T-helper 2 cell treated with Interferon-gamma antibody and Interleukin-4, amounts not matched to agents 5 μg/mL and 100 μg/mL, for 36 hours (primary cell): ENCODE measurements at places on chromosomes 12 and 14.

GRCh38 chr12:108832208-108832607 lies 25.2 kb downstream of the SSH1 start:
- peak overlapping the region; percentile 51 for H3K4me3 ChIP-seq
- H3K27ac ChIP-seq: peak overlapping the region; percentile 80
- H3K36me3 ChIP-seq: peaks cover 66% of the 10 kb centered on the region
- peaks cover 70% of the 10 kb centered on the region for H3K4me1 ChIP-seq

DNA sequence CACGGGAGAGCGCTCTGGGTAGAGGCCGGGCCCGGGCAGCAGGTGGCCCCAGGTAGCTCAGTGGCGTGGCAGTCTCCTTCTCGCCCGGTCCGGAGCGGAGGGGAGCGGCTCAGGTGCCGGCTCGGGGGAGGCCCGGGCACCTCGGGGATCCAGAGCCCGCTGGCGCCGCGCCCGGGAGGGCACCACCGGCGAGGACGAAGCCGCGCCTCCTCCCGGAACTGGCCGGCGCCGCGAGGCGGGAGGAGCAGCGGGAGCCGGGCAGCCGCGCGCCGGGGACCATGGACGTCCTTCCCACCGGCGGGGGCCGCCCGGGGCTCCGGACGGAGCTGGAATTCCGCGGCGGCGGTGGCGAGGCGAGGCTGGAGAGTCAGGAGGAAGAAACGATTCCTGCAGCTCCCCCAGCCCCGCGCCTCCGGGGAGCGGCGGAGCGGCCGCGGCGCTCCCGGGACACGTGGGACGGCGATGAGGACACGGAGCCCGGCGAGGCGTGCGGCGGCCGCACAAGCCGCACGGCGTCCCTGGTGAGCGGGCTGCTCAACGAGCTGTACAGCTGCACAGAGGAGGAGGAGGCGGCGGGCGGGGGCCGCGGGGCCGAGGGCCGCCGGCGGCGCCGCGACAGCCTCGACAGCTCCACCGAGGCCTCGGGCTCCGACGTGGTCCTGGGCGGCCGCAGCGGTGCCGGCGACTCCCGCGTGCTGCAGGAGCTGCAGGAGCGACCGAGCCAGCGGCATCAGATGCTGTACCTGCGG lies 21.5 kb upstream of the GNS start:
- H3K4me3 ChIP-seq: peak overlapping the region; percentile 77
- peaks cover 13% of the 10 kb centered on the region for H3K4me1 ChIP-seq
- peaks cover 79% of the 10 kb centered on the region for H3K27me3 ChIP-seq

DNA sequence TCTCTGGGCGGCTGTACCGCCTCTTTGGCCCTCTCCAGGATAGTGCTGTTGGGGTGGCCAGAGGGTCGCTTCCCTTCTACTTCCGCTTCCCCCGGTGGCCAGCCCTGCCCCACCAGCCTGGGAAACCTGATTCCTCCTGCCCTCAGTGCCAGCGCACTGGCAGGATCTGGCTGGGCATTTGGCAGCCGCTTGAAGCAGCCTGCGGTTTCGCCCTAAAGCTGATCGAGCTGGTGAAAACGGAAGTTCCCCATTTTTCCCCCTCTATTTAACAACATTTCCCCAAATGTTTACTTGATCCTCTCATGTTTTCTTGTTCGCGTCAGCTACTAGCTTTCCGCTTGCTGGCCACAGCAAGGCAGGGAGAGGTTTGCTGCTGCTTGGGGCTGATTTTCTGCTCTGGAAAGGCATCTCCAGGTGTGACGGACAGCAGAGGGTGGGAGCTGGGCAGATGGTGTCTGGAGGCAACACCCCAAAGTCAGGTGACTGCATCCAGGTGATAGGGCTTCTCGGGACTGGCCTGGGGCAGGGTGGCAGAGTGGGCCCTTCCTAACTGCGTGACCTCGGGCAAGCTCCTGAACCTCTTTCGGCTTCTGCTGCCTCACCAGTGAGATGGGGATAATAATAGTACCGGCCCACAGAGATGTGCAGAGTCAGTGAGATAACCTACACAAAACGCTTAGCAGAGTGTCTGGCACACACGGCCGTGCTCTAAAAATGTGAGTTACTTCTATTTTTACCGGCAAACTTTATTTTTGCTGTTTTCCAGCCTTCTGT lies 53.1 kb downstream of the TSPAN9 start:
- peaks cover 53% of the 10 kb centered on the region for H3K27me3 ChIP-seq
- H3K36me3 ChIP-seq: no peaks in the 10 kb centered on the region
- H3K4me3 ChIP-seq: no peak overlapping the region
- peaks cover 12% of the 10 kb centered on the region for H3K4me1 ChIP-seq

GRCh38 chr12:43285159-43285598 lies 266.8 kb downstream of the ADAMTS20 start:
- DNase-seq: no peak
- H3K27ac ChIP-seq: no peak overlapping the region
- no peaks in the 10 kb centered on the region for H3K27me3 ChIP-seq
- no peak overlapping the region for H3K4me3 ChIP-seq

GRCh38 chr12:66719862-66720261 lies 41.0 kb upstream of the GRIP1 start:
- no peaks in the 10 kb centered on the region for H3K36me3 ChIP-seq
- no peak for DNase-seq
- no peak overlapping the region for H3K27ac ChIP-seq

- no peak overlapping the region for H3K4me3 ChIP-seq
- H3K4me1 ChIP-seq: peaks cover 18% of the 10 kb centered on the region
- peak; percentile 57 for DNase-seq
- H3K27ac ChIP-seq: no peak overlapping the region
- peaks cover 92% of the 10 kb centered on the region for H3K36me3 ChIP-seq
Measured at GRCh38 chr12:112992541-112993398, 14.5 kb downstream of the OAS2 start.
